ENCODE measurements at places on chromosomes 5 and 9.

- no peak for DNase-seq
These were observed 116.8 kb downstream of the ARHGAP26 start for GRCh38 chr5:142886956-142887355.

GRCh38 chr5:92945605-92946097, 635.4 kb downstream of the NR2F1-AS1 start:
- no peak for DNase-seq

DNA sequence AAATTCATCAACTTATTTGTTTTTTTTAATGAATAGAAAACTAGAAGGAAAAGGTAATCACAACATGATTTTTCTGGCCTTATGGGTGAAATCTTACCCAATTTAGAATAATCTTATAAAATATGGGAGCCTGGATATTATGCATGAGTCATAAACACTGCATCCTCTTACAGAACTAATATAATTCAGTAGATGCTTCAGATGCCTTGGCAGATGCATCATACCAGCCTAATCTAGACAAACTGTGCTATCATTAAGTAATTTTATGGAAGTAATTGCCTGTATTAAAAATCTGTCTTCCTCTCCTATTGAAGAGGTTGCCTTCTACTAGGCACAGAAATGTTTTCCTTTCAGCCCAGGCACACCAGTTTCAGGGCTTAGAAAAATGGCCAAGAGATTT, 2384.6 kb upstream of the WWC1 start:
- DNase-seq = no peak

DNA sequence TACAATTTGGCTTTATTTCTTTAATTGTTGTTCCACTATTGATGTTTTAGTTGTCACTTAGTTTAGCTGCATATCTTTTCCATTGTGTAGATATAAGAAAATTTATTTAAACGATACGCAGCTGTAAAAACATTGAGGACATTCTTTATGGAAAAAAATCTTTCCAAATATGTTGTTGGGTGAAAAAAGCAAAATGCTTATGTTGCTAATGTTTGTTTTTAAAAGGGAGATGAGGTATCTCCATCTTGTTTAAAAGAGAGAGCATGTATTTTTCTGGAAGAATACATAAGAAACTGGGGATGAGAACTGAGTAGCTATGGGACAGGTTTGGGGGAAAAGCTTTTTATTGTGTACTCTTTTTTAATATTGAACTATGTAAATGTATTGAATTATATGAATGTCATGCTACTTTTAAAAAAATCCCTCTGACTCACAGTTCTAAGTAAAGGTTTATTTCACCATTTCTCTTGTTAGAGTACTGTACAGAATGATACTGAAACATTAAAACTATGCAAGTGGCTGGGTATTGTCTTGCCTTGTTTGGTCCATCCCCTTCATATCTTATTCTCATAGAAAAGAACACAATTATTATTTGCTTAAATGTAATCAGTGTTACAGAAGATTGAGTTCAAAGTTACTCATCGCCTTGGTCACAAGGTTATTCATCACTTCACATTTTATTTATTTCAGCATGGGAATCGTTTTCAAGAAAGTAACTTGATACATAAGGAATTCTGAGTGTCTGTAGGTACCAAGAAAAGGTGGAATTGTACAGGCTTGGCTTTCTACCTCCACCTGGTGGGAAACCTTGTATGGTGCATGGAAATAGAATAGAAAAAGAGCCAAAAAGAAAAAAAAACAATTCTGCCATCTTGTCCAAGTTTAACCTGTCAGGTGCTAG, 85.8 kb downstream of the RIC1 start:
- peak; percentile 26 for DNase-seq

- DNase-seq = no peak
These were observed 105.2 kb downstream of the ZNF608 start for GRCh38 chr5:124641154-124641792.

DNA sequence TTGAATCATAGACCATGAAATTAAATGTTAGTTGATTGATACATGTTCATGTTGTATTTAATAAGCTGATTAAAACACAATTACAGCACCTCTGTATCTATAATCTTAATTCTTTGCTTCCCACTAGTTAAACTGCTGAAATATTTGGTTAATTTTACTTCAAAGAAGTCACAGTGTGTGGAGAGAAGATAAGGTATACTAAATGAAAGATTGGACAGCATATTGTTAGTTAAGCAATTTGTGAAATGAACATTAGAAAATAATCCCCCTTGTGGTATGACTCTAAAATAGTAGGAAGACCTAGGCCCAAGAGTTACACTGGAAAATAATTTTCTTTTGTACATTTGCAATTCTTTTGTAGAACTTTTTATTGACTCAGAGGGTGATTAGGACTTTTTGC, 30.3 kb downstream of the MAN2A1 start:
- DNase-seq = no peak
